ENCODE measurements at places on chromosomes 13 and 19.

- no peak for DNase-seq
Observed at GRCh38 chr19:1531587-1531986, 7.7 kb downstream of the PLK5 start.

DNA sequence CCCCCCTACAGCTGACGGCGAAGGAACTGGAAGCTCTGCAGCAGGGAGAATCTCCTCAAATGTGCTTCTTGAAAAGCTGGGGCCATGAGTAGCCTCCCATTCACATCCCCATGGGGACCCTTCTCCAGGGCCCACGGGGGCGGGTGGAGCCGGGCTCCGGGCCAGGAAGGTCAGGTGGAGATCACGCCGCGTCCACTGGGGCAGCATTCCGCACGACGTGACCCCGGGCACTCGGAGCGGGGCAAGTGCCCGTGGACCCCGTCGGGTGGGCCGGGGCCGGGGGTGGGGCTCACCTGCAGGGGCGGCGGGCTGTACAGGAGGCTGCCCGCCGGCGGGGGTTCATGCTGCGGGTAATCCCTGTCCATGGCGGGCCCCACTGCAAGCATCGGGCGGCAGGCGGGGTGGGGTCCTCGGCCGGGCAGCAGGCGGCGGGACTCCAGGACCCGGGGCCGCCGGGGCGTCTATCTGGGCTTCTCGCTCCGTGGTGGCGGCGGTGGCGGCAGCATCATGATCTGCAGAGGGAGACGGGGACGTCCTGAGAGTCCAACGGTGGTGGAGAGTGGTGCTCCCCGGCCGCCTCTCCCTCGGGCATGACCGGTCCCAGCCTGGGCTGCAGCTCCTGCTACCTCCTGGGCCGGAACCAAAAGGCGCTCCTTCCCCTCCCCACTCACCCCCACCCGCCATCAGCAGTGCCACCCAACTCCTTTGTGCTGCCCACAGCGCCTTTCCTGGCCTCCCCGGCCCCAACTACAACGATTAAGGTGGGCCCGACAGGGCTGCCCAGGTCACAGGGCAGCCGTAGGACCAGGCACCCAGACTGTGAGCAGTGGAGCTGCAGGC, 20.0 kb downstream of the SBNO2 start:
- DNase-seq = no peak

DNA sequence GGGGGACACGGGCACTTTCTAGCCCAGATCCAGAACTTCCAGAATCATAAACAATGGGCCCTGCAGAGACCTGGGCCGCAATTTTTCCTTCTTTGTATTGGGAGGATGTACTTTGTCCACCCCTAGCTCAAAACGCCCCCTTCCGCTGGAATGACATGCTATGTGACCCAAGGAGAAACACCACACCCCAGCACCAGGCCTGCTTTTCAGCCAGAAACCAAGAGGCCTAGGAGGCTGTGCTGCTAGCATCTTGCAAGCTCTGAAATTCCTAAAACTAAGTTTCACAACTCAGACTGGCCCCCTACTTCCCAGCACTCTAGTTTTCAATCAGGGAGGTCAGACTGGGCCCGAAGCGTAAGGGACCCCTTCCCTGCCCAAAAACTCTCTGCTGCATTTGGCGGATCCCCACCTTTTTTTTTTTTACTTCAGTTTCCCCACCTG, 538 bp downstream of the LSM4 start:
- DNase-seq = no peak

GRCh38 chr19:53519446-53519845, 18.5 kb upstream of the ZNF331 start:
- no peak for DNase-seq

DNA sequence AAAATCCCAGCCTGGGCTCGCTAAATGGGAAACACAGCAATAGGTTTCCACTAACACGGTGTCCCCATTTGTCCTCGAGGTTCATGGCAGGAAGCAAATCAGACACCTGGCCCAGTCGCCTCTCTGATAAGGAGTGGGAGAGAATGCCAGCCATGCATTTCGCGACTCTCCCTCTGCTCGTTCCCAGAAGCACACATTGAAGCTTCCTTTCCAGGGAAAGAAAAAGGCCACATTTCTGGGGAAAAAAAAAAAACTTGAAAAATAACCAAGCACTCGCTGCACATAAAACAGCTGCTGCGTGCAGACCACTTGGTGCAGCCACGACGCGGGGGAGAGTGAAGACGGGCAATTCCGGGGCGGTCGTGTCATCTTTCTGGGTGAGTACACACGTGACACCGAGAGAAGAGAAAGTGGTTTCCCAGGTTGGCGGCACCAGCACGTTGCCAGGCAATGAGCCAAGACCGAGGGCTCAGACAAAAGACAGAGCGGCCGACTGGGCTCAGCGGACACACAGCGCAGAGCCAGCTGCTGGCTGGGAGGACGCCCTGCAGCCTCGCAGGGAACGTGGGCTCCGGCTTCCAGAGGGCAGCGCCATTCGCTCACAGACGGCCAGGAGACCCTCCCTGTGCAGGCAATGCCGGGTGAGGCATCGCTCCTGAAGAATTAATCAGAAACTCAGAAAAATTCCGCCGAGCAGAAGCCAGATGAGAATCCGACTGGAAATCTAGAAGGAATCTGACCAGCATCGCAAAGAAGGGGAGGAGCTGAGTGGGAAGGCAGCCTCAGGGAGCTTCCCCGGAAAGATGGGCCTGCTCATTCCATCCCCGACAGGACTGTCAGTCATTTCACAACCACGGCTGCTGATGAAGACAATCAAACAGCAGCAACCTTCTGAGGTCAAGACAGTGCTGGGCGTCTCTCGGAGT, 83.2 kb upstream of the IRS2 start:
- no peak for DNase-seq

- DNase-seq = no peak
Observed at GRCh38 chr13:111893071-111893606, 173.8 kb upstream of the SOX1 start.

GRCh38 chr19:8319807-8320520, 1.2 kb downstream of the NDUFA7 start:
- no peak for DNase-seq

- DNase-seq = peak; percentile 34
Observed at GRCh38 chr13:73708393-73708985, 425.7 kb downstream of the KLF12 start.

DNA sequence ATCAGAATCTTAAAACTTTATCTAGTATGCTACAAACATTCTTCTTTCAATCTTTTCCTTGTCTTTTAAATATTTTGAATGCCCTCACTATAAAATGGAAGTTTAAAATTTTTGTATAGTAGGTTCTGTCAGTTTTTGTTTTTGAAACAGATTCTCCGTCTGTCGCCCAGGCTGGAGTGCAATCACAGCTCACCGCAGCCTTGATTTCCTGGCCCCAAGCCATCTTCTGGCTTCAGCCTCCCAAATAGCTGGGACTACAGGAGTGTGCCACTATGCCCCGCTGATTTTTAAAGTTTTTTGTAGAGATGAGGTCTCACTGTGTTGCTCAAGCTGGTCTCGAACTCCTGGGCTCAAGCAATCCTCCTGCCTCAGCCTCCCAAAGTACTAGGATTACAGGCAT, 20.7 kb downstream of the PHF11 start:
- no peak for DNase-seq

- DNase-seq = no peak
Observed at GRCh38 chr19:37988758-37989635, 82.0 kb downstream of the SIPA1L3 start.

DNA sequence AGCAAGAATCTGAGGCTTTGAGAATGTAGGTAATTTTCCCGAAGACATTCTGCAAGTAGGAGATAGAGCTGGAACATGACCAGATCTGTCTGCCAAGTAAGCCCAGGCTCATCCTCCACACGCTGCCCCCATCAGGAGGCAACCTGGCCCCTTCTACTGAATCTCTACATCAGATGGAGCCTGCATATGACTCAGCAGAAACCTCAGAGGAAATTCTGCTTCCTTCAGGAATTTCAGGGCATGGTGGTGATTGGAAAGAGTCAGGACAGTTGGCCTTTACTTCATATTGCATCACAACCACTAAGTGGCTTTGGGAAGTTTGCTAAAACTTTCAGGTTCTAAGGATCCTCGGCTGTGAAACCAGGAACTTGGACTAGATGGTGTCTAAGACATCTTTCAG, 85.2 kb downstream of the LRRC63 start:
- no peak for DNase-seq

All from stimulated activated CD8-positive, alpha-beta memory T cell treated with anti-CD3 and anti-CD28 coated beads, Interleukin-15, amount 100 ng/mL, for 1 hour (primary cell).